ENCODE measurements at places on chromosomes 12 and 14. TPM values are rescaled to one million over a fixed set of nuclear protein-coding genes. Genes with fewer than 3 reads are reported as not detected.

GRCh38 chr12:46944088-46944487, 118.3 kb upstream of the SLC38A4 start:
- no peak for DNase-seq

KRT80 gene
- total RNA-seq = not detected

KRT7 gene
- total RNA-seq = 51.2 TPM

CRACR2A gene
- 1.5 TPM for total RNA-seq

DNA sequence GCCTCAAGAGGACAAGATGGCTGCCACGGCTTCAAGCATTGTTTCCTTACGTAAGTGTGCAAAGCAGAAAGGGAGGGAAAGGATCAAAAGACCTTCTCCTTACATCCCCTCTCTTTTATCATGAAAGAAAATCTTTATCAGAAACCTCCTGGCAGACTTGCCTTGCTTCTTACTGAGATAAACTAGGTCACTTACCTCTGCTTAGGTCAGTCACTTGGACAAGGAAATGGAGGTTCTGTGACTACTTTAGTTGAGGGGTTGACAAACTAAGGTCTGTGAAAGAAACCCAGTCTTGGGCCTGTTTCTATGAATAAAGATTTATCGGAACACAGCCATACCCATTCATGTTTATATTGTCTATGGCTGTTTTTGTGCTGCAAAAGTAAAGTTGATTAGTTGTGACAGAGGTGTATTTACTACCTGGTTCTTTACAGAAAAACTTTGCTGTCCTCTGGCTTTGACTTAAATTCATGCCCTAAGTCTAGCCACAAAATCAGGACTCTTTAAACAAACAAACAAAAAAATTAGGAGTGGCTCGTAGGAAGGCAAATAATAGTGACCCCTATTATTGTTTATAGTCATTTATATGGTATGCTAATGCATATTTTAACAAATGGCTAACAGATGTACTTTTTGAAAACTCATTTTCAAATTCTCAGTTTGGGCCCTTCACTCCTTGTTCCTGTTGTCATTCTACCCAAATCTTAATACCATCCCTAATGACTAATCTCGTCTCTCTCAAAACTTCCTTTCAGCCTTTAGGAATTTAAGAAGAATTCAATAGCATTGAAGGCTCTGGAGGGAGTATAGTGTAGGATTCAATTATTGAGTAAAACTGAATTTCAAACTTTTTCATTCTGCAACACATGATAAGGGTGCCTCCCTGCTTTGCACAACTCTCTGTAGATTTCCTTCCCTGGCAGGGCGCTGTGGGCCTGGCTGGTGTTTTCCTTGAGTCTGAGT, 42.0 kb upstream of the ATP2B1 start:
- no peak for DNase-seq

GRCh38 chr12:15485466-15485865, 163.2 kb downstream of the PTPRO start:
- DNase-seq = no peak

DNA sequence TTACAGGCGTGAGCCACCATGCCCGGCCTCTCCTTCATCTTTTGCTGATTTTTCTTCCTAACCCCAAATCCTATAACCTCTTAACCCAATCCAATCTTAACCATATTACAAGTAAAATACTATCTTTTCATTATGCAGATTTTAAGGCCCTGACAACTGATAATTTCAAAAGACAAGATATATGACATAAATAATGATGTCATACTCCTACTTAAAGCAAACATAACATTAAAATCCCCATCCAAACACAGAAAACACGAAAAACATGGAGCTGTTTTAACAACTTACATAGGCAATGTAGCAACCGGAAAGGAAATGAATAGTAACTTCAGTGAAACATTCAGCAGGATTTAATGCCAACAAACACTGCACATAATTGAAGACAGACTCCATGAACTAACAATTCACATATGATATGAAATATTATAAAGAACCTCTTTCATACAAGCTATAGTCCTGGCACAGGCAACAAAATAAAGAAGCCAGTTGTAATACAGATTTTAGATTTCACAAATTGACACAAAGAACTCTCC, 21.5 kb downstream of the USP44 start:
- DNase-seq = no peak

- no peak for DNase-seq
Observed at GRCh38 chr14:59882957-59883356, 12.4 kb upstream of the RTN1 start.

DNA sequence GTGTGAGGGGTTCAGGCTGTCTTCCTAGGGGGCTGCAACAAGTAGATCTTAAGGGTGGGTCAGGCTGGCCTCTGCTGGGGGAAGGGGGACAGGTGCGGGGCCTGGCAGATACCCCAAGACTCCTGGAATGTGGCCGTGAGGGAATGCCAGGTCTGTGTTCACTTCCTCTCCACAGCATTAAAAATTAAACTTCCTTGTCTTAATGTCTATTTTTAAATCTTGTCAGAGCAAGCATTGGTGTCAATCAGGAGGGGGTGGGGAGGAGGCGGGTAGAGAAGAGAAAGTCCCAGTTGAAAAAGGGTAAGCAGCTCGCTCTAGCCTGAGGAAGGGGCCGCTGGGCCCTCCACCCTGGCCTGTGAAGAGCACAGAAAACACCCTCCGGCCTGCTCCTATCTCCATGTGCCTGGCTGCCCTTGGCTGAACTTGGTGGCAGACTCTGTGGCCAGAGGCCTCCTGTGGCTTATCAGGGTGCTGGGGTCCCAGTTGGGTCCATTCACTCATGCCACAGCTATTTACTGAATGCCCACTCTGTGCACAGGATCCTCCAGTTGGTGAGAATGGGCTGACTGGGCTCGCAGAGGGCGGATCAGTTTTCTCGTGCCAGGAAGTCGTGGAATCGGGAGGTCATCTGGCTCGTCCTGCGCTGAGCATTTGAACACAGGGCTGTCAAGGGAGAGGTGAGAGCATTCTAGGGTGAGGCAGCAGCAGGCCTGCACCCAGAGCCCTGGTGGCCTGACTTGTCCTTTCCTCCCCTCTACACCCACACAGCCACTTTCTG, 128.8 kb downstream of the TSPAN9 start:
- DNase-seq = no peak

Measured in uterus (tissue), 4 donors.